ENCODE measurements at places on chromosomes 6 and 20.

- no peak for DNase-seq
Observed at GRCh38 chr20:59848182-59848581, 85.3 kb downstream of the SYCP2 start.

DNA sequence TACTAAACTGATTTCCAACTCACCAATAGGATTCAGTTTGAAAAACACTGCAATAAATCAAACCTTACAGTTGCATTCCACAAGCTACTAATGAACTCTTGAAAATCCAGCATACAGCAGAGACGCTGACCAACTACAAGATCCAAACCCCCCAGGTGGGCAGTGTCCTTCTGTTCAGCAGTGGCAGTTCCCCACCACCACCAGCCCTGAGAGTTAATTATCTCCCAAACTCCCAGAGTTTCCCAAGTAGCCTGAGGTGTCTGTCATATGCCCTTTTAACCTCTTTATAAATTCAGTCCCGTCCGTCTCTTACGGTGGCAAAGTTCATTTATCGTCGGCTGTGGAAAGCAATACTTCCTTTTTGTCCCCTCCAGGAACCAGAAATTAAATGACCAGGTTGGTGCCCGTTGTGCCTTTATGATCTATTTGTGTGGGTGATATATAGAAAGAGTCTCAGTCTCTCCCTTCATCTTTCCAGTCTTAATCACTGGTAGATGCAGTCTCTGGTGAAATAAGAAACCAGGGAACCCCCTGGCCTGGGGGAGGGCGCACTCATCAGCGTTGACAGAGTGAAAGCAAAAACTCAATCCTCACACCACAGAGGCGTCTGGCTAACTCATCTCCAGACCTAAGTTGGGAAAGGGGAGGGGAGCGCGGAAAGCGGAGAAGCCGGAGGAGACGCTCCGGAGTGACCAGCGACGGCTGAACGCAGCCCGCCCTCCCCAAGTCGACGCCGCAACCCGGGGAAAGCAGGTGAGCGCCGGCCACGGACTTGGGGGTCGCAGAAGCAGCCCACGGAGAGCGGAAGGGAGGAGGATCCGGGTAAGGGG lies 717 bp downstream of the MRPL14 start:
- DNase-seq: no peak

DNA sequence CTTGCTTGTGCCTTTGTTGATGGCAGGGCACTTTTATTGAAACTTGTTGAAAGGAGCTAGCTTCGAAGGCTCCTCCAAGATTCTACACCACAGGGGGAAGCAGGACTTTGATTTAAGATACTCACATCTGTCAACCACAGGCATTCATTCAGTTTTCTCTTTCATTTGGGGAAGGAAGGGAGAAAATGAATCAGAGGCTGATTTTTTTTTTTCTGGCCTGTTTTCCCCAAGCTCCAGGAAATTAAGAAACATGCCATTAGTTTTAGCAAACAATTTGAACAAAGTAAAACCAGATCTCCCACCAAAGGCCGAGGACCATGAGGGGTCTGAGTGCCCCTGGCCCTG lies 8.7 kb upstream of the APCDD1L start:
- DNase-seq: no peak

DNA sequence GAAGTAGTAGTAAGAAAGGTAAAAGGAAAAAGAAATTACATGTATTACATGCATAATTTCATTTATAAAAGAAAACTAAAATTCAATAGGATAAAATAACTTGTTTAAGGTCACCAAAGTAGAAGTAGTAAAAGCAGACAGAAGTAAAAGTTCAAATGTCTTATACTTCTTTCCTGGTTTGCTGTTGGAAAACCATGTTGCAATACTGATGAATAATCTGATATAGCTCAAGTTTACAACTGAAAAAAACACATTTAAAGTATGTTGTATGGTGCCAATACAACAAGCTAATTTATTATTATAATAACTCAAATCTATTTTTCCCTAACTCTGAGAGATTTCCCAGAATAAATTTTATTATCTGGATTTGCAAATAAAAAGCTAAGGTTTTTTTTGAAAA lies 78.3 kb downstream of the PHIP start:
- no peak for DNase-seq

DNA sequence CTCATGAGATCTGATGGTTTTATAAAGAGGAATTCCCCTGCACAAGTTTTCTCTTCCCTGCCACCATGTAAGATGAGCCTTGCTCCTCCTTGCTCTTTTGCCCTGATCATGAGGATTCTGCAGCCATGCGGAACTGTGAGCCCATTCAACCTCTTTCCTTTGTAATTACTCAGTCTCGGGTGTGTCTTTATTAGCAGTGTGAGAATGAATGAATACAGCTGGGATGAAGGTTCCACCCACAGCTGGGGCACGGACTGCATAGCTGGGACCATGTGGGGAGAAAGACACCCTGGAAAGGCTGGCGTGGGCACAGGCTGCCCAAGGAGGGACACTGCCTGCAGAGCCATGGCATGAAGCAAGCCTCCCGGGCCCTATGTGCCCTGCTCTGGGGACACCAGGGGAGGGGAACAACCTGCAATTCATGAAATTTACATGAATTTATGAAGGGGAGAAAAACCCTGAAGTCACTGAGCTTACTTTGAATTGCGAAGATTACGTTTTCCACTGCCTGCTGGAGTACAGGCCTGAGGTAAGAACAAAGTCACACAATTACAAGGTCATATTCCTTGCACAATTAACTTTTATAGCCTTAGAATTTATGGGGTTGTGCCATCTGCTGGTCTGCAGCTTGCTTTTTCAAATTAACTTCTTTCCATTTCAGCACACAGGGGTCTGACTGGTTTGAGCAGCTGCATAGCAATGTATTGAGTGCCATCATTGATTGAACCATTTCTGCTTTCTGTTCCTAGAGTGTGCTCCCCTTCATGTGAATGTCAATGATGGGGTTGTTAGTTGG lies 46.2 kb downstream of the SLC22A1 start:
- no peak for DNase-seq

DNA sequence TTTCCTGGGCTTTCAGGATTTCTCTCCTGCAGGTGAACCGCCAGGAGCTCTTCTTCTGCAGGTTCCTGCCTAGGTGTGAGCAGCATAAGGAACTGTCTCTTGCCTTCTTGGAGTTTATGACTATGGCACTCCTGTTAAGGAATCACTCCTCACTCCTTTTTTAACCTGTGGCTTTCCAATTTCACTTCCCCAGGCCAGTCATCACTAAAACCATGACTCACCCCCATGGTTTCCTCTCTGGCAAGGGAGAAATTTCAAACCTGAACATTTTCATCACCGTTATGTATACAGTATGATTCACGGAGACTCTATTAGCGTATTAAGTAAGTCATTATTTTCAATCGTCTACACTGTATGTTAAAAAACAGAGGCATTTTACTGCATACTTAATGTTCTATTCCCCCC lies 78.2 kb upstream of the ARID1B start:
- no peak for DNase-seq

- no peak for DNase-seq
Observed at GRCh38 chr6:6401401-6401800, 80.9 kb upstream of the F13A1 start.

- no peak for DNase-seq
Observed at GRCh38 chr6:148501178-148501590, 158.5 kb downstream of the SASH1 start.
